ENCODE measurements at places on chromosomes 7 and 10. TPM values are rescaled to one million over a fixed set of nuclear protein-coding genes. Genes with fewer than 3 reads are reported as not detected.

OR2A5 gene
- not detected for total RNA-seq

NKX2-3 gene
- total RNA-seq = not detected

LIPM gene
- total RNA-seq = not detected

HUS1 gene
- 20.6 TPM for total RNA-seq

MLXIPL gene
- total RNA-seq = not detected

MSS51 gene
- total RNA-seq = 1.3 TPM

PLEKHS1 gene
- under 0.01 TPM for total RNA-seq

LRRN3 gene
- 0.86 TPM for total RNA-seq

ZFYVE27 gene
- 22.0 TPM for total RNA-seq

GRCh38 chr10:88395677-88396076 is 187.4 kb downstream of the RNLS start:
- DNase-seq = no peak

DNA sequence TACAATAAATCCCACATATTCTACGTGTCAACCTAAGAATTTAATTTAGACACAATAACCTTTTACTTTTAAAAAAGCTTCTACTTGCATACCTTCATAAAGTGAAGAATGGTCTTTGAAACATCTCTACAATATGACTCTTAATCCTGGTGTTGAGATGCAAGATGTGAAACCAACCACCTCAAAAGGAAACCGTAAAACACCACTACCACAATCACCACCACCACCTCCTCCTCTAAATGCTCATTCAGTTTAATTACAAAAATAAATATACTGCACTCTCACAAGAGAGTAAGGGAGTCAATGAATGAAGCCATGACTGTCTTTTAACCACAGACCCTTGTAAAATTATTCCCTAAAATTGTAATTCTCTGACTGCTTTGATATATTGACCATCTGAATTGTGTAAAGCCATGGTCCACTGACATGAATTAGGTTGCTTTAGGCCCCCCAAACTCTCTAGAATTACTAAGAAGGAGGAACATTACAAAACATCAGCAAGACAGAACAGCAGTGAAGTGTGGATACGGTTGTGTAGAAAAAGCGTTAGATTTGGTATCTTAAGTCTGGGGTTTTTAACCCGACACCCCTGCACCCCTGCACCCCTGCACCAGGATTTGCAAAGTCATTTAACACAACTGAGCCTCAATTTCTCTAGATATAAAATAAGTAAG is 171.4 kb downstream of the SFMBT2 start:
- DNase-seq = no peak

DNA sequence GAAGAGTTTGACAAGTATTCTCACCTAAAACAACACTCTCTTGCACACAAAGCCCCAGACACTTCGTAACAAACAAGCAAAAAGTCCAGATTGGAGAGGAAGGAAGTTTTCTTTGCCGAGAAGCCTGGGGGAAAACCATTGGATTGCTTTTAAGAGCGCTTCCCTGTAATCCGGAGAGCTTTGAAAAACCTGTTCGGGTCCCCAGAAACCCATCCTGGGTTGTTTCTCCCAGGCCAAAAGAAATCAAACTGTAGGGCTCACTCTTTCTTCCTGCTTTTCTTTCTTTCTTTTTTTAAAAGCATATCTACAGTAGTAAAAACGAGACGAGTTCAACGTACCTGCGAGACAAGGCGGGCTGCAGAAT is 655 bp downstream of the SP8 start:
- DNase-seq = no peak

DNA sequence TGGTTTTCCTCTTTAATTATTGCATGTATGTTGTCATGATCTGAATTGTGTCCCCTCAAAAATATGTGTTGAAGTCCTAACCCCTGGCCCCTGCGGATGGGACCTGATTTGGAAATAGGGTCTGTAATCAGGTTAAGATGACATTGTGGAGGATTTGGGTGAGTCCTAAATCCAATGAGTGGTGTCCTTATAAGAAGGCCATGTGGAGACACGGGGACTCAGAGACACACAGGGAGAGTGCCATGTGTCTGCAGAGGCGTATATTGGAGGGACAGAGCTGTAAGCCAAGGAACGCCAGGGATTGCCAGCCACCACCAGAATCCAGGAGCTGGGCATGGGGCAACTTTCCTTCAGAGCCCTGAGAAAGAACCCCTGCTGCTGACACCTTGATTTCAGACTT is 171.9 kb downstream of the CREB5 start:
- DNase-seq = no peak

- DNase-seq = no peak
Observed at GRCh38 chr10:22344781-22345300, 455 bp upstream of the SPAG6 start.

DNA sequence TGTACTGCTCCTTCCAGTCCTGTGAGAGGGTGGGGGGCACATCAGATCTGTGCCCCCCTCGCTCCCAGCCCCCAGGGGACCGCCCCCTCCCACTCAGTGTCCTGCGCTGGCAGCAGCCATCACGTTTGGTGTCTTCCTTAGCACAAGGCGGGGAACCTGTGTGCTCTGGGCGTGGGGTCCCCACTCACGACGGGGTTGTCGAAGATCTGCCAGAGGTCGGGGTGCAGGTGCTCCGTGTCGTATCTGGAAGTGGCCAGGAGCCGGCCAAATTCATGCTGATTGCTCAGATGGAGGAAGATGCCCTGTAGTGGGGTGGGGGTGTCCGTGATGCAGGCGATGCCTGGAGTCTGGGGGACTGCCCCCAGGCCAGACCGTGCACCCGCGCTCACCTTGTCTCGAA is 7.2 kb downstream of the PLOD3 start:
- no peak for DNase-seq

DNA sequence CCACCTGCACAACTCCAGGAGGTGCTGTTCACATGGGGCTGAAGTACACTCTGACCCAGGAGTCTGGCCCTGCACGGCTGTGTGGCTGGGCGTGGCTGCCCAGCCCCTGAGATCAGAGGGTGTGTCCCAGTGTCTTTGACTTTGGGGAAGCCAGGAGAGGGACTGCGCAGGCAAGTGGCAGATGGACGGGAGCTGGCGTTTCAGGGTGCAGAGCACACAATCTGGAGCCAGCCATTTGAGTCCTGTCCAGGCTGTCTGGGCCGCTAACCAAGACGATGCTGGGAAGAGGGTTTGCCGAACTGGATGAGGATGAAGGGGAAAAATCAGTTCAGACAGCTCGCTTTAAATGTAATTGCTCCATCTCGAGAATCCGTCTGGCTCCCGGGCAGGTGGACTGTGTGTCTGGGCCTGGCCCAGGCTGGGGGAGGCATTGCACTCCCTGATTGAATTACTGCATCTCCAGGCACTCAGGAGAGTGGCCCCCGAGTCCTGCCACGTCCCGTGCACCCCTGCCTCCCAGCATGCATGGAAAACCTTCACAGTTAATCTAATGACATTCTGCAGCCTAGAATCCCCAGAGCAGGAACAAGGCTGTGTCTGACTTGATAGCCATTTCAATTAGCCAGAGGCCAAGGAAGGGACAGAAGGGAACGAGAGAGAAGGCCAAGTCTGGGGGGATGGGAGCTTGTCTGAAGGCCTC is 120.8 kb upstream of the NANOS1 start:
- DNase-seq = no peak

DNA sequence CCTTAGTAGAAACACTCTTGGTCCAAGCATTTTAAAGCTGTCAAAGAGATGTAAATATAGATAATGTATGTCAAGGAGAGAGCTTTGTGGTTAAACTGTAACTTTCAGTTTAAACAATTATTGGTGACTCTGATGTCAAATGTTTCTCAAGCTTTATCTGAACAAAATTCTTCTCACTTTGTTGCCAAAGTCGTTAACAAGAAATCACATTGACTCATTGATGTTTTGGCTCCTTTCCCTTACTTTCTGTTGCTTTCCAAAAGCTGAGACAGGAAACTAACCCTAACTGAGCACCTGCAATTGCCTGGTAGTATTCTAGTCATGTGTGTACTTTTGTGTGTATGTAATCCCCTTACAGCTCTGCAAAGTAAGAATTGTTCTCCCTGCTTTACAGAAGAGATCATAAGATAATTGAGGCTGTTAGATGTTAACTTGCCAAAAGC is 108.5 kb downstream of the CFTR start:
- peak; percentile 93 for DNase-seq
